Heart right ventricle (tissue), 16 donors: ENCODE measurements at places on chromosomes 3 and 15.

DNA sequence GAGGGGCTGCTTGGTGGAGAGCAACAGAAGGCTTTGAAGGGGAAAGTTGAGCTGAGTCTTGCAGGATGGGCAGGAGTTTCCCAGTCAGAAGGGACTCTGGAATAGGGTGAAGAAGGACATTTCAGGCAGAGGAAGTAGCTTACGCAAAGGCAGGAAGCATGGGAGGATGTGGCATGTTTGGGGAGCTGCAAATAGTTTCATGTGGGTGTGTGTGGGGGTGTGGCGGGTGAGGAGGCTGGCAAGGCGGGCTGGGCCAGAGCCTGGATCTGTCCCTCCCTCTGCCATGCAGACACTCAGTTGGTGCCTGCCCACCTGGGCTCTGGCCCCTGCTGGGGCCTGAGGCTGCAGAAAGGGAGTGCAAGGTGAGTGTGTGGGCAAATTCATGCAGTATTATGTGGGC is 10.4 kb downstream of the TEX264 start:
- H3K27ac ChIP-seq, result peak overlapping the region; percentile 50
- peaks cover 55% of the 10 kb centered on the region for H3K4me1 ChIP-seq
- no peak overlapping the region for H3K4me3 ChIP-seq
- DNase-seq, result peak; percentile 51
- peaks cover 11% of the 10 kb centered on the region for H3K36me3 ChIP-seq
- no peaks in the 10 kb centered on the region for H3K27me3 ChIP-seq

- H3K4me1 ChIP-seq, result no peaks in the 10 kb centered on the region
- H3K4me3 ChIP-seq, result no peak overlapping the region
- no peaks in the 10 kb centered on the region for H3K27me3 ChIP-seq
- H3K36me3 ChIP-seq, result no peaks in the 10 kb centered on the region
- no peak for DNase-seq
These were observed 953.4 kb downstream of the ZPLD1 start for GRCh38 chr3:103388214-103388613.

GRCh38 chr3:45670991-45671390 is 18.2 kb upstream of the SACM1L start:
- DNase-seq, result no peak
- H3K27me3 ChIP-seq, result no peaks in the 10 kb centered on the region
- H3K27ac ChIP-seq, result peak overlapping the region; percentile 39
- H3K36me3 ChIP-seq, result peaks cover 10% of the 10 kb centered on the region

- H3K4me3 ChIP-seq, result no peak overlapping the region
- H3K4me1 ChIP-seq, result peaks cover 42% of the 10 kb centered on the region
- no peak for DNase-seq
- no peaks in the 10 kb centered on the region for H3K27me3 ChIP-seq
- no peaks in the 10 kb centered on the region for H3K36me3 ChIP-seq
These were observed 16.2 kb downstream of the ATP11B start for GRCh38 chr3:182809531-182809930.

DNA sequence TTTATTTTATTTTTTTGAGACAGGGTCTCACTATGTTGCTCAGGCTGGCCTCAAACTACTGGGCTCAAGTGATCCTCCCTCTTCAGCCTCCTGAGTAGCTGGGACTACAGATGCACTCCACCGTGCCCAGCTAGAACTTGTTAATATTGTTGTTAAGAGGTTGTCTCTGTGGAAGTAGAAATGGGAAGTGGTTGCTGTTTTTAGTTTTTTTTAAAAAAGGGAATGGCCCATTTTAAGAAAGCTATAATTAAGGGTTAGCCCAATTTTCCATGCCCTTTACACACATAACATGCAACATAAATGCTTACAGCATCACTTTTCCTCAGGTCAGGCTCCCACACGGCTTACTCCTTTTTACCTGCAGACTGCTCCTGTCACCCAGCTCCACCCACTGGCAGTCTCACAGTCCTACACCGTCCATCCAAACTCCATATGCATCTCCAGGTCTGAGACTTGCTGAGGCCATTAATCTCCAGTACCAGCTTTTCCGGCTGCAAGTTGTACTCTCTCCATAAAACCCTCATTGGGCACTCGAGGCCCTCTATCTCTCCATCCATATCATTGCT is 19.8 kb downstream of the MORC1 start:
- no peaks in the 10 kb centered on the region for H3K4me1 ChIP-seq
- H3K27ac ChIP-seq, result no peak overlapping the region
- H3K27me3 ChIP-seq, result no peaks in the 10 kb centered on the region
- no peaks in the 10 kb centered on the region for H3K36me3 ChIP-seq
- DNase-seq, result no peak

- H3K27me3 ChIP-seq, result no peaks in the 10 kb centered on the region
- no peak for DNase-seq
- H3K4me3 ChIP-seq, result peak overlapping the region; percentile 76
- peak overlapping the region; percentile 92 for H3K27ac ChIP-seq
These were observed 727 bp upstream of the TM2D3 start for GRCh38 chr15:101652786-101653430.

- H3K4me3 ChIP-seq, result no peak overlapping the region
- peak overlapping the region; percentile 50 for H3K27ac ChIP-seq
- DNase-seq, result no peak
- H3K4me1 ChIP-seq, result peaks cover 65% of the 10 kb centered on the region
- peaks cover 37% of the 10 kb centered on the region for H3K36me3 ChIP-seq
These were observed 14.6 kb downstream of the ZNF592 start for GRCh38 chr15:84762840-84763572.

- DNase-seq, result no peak
- no peaks in the 10 kb centered on the region for H3K36me3 ChIP-seq
- no peak overlapping the region for H3K4me3 ChIP-seq
- no peak overlapping the region for H3K27ac ChIP-seq
These were observed 112.7 kb downstream of the CHSY1 start for GRCh38 chr15:101138913-101139880.

DNA sequence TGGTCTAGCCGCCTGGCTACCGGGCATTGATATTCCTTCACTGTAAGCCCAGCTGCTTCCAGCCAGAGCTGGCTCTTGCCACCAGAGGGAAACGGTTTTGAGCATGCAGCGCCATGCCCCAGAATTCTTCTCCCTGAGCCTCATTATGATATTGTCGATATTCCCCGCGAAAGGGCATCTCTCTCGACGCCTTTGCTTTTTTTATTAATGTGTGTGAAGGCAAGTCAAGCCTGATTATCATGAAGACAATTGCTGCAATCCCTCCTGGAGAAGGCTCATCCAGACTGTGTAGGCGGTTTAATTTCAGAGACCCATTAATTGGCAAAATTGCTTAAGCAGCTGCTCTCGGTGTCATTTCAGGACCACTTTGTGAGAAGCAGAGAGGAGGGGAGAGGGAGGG is 321.2 kb upstream of the TLE3 start:
- H3K36me3 ChIP-seq, result no peaks in the 10 kb centered on the region
- H3K4me1 ChIP-seq, result no peaks in the 10 kb centered on the region
- no peak overlapping the region for H3K4me3 ChIP-seq
- peaks cover 38% of the 10 kb centered on the region for H3K27me3 ChIP-seq
- no peak for DNase-seq

GRCh38 chr3:18888819-18889218 is 259.5 kb upstream of the KCNH8 start:
- H3K27me3 ChIP-seq, result peaks cover 7% of the 10 kb centered on the region
- no peak for DNase-seq
- H3K27ac ChIP-seq, result no peak overlapping the region
- no peak overlapping the region for H3K4me3 ChIP-seq
- no peaks in the 10 kb centered on the region for H3K36me3 ChIP-seq
- H3K4me1 ChIP-seq, result no peaks in the 10 kb centered on the region
